ENCODE measurements at places on chromosomes 4 and X.
A peak's percentile ranks its signal among the peaks of the same experiment; 100 is the strongest.

DNA sequence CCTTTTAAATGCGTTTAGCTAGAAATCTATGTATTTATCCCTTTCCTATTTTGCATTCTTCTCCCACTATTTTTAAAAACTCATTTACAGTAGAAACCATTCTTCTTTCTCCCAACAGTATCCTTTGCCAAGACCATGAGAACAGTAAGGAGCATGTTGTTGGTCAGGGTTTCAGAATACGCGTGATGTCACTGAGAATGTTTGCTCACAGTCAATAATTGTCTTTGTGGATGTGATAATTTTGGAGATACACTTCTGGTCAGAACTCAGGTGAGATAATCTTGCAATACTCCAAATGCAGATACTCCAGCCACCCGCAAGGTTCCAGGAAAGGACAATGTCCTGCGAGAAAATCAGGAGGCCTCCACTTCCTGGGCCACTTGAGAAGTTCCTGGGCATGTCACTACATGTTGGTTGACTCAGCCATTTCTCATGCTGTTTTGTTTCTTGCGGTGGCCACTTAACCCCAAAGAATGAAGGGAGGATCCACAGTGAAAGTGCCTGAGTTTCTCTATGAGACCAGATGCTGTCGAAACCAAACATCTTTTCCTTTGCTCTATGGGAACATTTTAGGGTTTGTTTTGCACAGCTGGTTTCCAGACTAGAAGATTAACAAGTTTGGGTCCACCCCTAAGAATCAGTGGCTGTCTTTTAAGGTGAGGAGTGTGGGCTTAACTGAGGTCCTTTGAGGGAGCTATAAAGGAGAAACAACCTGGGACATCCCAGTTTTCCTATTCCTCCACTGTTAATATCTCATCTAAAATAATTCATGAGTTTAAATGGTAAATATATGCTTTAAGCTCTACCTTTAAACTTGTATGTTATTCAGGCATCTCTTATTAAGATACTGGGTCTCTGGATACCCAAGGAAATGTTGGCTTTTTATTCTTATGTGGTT lies 116.0 kb downstream of the SOWAHB start:
- peak; percentile 45 for DNase-seq

DNA sequence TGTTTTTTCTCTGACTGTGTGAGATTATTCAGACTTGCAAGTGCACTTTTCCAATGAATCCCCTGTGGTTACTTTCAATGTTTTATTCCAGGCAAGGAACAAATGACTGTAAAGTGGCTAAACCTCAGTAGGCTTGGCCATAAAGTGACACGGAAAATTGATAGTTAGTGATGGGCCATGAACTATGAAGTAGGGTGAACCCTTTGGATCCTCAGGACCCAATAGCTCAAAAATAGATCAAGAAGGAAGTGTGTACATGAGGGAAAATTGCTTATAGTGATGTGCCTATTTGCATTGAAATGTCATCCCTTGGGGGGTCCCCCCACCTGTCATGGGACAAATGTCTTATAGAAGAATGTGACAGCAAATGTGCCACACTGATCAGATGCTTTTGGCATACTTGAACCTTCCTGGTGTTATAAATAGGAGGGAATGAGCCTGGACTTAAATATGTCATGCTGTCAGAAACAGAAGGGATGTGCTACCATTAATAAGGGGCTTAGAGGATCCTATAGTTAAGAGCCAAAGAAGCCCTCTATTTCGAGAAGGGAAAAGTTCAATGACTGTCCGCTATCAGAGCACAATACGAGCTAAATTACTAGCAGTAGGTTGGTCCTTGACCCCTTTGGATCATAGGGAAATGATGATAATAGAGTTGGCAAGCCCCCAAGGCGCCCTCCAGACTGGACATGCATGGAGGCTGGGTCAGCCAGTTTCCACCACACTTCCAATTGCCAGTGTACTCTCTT lies 30.3 kb downstream of the SLC16A2 start:
- no peak for DNase-seq

- no peak for DNase-seq
These were observed 8.3 kb downstream of the GPR50 start for GRCh38 chrX:151184705-151185104.

GRCh38 chr4:150495550-150495949 lies 86.4 kb upstream of the MAB21L2 start:
- DNase-seq: no peak

- no peak for DNase-seq
These were observed 161.0 kb upstream of the GATB start for GRCh38 chr4:151921811-151922210.

DNA sequence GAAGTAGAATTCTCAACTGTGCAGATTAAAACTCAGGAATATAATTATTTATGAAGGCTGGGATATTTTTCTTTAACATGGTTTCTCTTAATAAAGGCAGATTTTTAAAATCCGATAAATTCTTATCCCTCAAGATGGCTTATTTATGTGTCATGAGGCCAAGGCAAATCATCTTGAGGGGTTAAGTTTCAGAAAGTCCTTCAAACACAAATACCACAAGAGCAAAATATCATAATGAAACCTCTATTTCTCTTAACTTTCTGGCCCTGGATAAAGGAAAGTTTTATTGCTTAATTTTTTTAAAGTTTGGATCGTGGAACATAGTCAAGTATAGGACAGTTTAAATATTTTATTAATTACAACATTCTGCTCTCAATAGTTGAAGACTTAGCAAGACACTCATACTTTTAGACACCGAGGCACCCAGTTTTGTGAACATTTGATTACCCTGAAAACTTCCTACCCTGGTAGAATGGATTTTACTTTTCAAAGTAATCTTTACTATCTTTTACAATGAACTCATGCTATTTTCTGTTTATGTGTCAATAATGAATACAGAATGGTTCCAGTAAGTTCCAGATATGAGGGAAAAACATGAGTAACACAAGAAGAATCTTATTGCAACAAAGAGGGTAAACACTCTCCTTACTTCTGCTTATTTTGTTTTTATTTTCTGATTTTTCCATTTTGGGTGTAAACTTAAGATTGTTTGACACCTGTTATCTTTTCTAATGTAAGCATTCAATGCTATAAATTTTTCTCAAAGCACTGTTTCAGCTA lies 200.7 kb upstream of the IL15 start:
- DNase-seq: no peak

DNA sequence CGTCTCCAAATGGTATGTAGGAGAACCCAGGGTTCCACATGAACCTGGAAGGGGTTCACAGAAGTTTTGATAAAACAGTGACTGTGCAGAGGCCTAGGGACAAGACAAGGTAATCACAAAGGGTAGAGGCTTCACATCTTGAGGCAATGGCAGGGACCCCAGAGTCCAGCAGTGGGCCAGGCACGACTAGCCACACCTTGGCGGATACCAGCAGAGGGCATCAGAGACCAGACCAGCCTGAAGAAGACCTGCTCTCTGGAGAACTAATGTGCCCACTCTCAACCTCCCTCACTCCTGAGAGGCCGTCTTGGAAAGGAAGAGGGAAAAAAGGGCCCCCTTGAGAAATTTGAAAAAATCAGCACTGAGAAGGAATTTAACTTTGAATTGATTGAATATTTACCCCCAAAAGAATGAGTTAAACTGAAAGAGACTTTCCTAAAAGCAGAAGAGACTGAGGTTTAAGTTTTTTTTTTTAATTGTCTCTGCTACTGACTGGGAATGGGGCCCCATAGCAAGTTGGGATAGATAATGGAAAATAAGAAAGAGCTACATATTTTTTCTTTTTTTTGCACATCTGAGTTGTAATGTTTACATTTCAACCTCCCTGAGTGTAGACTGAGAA lies 243.8 kb upstream of the JADE1 start:
- peak; percentile 31 for DNase-seq

- no peak for DNase-seq
These were observed 189.6 kb downstream of the FRMPD4 start for GRCh38 chrX:12327836-12328235.

- DNase-seq: no peak
These were observed 174.0 kb upstream of the FMR1 start for GRCh38 chrX:147737690-147738089.

DNA sequence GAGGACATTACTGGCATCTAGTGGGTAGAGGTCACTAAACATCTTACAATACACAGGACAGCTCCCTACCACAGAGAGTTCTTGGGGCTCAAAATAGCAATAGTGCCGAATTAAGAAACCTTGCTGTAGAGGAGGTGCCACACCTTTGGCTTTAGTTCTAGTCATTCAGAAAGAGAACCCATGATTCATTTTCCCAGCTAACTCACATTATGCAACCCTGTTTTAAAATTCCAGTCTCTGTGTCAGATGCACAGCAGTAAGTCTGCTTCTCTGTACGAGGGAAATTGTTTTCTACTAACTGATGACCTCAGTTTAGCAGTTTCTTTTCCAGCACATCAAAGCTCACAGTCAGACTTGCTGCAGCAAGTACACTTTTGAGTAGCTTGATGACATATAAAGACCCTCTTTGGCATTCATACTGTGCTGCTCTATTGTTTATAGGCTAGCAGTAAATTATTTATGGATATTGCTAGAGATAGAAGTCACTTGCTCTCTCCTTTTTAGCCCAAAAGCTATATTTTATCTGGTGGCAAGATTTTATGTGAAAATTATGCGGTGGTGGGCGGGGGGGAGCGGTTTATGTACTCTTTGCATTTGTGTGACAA lies 487.8 kb upstream of the MAGEB18 start:
- DNase-seq: no peak

DNA sequence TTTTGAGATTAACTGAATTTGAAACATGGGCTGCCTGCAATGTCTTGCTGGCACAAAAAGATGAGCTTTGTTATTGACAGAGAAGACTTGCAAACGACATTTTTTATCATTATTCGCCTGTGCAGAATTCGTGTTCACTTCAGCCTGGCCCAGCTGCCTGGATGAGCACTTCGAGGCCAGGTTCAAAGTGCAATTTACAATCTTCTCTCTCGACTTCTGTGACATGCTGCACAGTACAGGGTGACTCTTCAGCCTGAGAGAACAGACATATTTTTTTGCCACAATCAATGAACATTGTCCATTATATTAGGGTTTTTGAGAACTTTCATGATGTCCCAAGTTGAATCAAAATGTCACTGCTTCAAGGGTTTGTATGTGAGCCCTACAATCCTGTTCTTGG lies 616.5 kb downstream of the SMARCA1 start:
- DNase-seq: no peak
